ENCODE measurements at places on chromosomes 5 and 9.
A peak's percentile ranks its signal among the peaks of the same experiment; 100 is the strongest.

DNA sequence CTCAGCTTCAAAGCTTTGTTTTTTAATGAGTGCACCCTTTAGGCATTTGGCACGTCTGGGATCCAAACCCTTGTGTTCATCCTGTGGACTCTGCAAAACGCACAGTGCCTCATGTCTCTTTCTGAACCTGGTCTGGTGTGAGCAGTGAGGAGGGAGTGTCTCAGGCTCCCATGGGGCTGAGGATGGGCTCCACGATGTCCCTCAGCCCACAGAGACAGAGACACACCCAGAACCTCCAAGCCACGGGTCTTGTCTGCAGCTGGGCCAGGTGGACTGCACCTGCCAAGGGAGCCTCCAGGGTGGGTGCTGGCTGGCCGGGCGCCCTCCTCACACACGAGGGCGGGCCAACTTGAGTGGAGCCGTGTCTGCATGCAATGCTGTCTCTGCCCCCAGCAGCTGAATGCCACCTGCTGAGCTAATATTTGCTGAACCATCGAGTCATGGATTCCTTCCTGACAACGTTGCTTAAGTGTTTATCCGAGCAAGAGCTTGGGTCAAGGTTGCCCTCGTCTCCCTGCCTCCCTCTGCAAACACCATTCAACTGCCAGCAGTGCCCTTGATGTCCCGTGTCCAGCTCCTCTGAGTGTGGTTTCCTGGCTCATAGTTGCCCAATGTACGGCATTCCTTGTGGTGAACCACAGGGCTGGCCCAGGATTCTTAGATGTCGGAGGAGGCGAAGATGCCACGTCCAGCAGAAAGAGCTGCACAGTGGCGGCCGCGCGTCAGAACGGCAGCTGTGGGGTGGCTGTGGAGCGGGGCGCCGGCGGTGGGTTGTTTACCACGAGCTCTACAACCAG, 31.4 kb upstream of the LPCAT1 start:
- DNase-seq: no peak

- DNase-seq: no peak
Measured at GRCh38 chr5:96873449-96873848, 2.9 kb upstream of the ERAP2 start.

- DNase-seq: no peak
Measured at GRCh38 chr5:101306391-101307137, 403.5 kb upstream of the ST8SIA4 start.

DNA sequence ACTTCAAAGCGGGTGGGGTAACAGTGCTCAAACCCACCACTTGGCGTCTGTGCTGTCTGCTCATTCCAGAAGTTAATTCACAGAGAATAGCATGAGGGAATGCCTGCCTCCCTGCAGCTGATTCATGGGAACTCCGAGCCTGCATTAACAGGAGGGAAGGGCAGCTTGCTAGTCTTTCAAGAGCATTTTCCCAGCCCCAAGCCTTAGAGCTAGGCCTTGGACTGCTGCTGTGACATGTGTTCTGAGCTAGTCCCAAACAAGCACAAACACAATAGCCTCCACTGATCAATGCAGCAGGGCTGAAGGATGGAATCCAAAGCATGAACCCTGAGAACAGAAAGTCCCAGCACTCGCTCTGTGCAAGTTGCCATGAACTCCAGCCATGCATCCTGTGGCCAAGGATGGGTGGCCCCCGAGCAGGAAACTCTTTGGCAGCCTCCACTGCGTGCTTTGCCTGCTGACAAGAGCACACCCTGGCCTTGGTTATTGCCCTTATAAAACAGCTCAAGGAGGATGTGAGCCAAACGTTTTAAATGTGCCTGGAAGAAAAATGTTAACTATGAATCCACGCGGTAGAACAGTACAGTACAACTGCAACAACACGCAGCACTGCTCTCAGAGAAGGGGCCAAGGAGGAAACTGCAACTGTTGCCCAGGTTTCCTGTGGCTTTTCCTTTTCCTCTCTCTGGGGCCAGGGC, 653.1 kb upstream of the KLF4 start:
- no peak for DNase-seq

DNA sequence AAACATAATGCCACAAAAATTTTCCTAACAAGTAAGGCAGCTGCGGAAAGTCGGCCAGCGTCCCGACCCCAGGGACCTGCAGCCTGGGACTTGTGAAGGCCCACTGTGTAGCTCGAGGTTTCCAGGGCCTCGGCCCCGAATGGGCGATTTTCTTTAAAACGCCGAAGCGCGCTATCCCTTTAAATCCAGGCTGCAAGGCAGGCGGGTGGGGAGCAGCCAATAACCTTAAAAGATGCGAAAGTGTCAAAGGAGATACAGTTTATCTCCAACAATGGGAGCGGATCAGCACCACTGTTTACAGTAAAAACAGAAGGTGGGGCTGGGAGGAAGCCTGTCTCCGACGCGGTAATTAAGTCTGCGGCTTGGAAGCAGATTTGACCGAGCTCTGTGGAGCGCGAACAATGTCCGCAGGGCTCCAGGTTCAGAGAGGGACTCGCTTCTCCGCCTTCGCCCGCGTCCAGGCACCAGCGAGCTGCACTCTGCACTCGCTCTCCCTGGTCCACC, 1.7 kb upstream of the ZSWIM6 start:
- DNase-seq: no peak

- DNase-seq: no peak
Measured at GRCh38 chr9:124000784-124001457, 10.6 kb upstream of the LHX2 start.

- no peak for DNase-seq
Measured at GRCh38 chr5:28580616-28581015, 1542.2 kb upstream of the CDH9 start.

GRCh38 chr5:72618708-72619107, 111.5 kb upstream of the ZNF366 start:
- DNase-seq: no peak

GRCh38 chr9:130364619-130365322, 80.0 kb upstream of the ASS1 start:
- DNase-seq: no peak

GRCh38 chr9:86562691-86563090, 208.5 kb upstream of the TUT7 start:
- no peak for DNase-seq

GRCh38 chr5:10490927-10491672, 49.4 kb downstream of the ROPN1L start:
- no peak for DNase-seq

DNA sequence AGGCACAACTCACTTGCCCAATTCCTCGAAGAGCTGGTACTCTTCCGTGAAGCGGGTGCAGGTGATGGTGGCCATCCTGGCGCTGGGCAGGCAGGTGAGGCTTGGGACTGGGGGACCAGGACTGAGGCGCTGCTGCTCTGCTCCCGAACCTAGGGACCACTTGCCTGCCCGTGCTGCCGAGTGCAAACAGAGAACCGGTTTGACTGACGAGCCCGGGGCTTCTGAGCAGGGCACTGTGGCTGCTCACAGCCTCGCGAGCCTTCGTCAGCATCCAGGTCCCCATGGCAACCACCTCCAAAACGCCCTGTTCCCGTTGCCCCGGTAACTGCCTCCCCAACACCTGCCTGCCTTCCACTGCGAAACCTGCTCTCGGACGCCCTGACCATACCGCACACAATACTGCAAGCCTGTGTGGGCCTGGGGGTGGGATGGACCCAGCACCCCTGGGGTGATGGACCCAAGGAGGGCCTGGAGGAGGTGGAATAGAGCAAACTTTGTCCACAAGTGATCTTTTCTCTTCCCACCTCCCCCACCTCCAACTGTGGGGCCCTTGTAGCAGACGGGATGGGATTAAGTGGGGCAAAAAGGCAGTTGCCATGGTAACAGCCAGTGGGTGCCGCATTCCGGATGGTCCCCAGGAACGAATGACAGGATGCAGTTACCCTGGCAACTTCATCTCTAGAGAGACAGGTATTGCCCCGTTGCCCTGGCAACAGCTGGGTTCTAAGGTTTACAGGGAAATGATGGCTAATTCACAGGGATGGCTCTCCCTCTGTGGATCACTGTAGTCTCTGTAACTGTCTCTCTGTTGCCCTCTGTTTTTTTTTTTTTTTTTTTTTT, at the start of gene CAMK2A:
Gene CAMK2A (minus strand): TSS at position 223 of the 840 bp plus-strand sequence. CDS start 148 bp downstream, at position 75.
- DNase-seq: no peak

- no peak for DNase-seq
Measured at GRCh38 chr5:115829913-115830312, 11.5 kb downstream of the ATG12 start.

GRCh38 chr5:142561029-142561428, 124.9 kb downstream of the FGF1 start:
- DNase-seq: no peak

- no peak for DNase-seq
Measured at GRCh38 chr9:91839926-91840465, 110.0 kb downstream of the ROR2 start.

DNA sequence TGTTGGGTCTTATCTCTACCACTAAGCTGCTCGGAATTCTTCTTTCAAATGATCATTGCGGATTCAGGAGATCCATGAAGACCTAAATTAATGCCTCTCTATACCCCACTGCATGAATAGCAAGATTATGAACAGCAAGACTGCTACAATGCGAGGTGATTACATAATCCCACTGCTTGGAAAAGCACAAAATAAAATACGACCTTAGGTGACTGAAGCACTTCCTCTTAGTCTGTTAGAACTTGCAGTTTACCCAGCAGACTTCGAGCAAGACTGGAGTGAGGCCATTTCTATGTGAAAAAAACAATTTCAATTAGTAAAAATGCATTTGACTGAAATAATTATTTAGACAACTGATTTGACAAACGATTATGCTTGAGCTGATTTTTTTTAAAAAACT, 59.8 kb downstream of the SH3RF2 start:
- DNase-seq: no peak

DNA sequence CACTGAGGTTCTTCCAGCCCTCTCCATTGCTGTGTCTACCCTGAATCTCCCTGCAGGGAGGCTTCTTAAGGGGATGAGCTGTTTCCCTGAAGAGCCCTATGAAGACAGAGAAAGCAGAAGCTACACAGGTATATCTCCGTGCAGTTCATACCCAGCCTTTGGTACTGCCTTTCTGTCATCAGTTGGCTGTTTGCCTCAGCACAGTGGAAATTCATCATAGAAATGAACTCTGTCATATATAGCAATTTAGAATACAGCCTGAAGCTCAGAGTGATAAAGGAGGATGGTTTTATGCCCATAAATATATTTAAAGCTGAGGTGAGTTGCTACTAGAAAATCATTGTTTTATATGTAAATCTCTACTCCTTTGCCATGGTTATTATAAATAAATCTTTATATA, 42.6 kb upstream of the KCNN2 start:
- DNase-seq: no peak

DNA sequence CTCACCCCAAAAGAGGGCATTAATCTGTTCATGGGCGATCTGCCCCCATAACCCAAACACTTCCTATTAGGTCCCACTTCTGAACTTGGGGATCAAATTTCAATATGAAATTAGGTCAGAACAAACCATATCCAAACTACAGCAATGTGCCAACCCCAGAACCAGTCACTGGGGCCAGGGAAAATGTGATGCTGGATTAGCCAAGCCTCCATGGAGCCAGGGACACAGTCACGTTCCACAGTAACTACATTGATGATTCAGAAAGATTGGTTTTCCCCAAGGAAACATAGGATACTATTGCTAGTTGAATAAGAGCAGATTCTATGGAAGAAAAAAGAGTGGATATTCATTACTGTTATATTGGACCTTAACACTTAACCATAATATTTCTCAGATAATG, 84.2 kb downstream of the GIN1 start:
- DNase-seq: no peak

DNA sequence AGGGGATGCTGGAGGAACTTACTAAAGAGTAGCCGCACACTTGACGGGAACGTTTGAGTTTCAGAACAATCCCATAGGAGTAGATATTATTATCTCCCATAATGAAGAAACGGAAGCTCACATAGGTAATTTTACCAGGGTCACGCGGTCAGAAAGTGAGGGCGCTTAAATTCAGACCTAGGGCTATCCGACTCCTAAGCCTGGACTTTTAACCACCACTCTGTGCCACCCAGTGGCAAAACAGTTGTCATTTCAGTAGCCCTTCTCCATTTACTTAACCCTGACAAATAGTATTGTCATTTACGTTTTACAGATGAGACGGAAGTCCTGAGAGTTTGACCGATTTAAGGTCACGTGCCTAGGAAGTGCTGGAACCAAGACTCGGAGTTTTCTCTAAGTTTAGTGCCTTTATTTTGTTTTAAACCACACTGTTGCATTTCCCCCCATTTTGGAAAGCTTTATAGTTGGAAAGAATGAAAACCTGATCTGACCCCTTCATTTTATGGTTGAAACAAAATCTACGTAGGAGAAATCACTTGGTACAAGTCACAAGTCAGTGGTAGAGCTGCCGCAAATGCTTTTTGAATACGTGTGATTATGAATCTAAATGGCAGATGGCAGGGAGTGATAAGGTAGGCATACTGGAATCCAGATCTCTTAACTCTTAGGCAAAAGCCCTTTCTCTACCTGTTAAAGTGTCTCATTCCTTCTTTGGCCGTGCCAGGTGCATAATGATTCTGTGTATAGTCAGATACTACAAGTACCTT, 650 bp downstream of the MRRF start:
- peak; percentile 11 for DNase-seq

GRCh38 chr9:109496218-109496617, 1.9 kb downstream of the PTPN3 start:
- DNase-seq: no peak

DNA sequence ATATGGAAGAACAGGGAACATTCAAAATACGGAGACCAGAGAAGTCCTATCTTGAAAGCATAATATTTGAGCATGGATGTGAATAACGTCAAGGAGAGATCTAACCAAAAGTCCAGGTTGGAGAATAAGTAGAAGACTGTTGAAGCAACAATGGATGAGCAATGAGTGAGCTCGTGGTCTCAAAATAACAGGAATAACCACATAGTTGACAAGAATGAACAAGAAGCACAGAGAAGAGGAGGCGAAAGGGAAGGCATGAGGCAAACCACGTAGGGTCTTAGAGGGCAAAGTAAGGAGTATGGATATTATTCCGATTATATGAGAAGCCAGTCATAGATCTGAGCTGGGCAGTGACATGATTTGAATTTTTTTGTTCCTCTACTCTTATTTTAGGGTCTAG, 710.2 kb downstream of the BRINP1 start:
- no peak for DNase-seq

GRCh38 chr9:133881671-133882381, 110.3 kb downstream of the VAV2 start:
- no peak for DNase-seq

DNA sequence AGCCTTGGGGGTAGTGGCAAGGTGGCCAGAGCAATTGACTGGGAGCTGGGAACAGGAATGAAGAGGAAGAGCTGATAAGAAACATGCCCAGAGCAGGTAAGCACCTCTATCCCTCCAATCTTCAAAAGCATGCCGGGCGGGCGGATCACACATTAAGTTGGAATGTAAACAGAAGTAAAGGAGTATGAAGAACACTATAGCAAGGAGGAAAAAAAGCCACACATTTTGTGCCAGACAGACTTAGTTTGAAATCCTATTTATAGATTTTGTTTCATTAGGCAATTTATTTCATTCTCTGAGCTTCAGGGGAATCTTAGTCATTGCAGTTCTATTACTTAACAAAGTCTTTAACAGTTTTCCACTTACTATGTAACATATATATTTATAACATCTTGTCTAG, 173.9 kb upstream of the TNC start:
- no peak for DNase-seq

GRCh38 chr5:1325870-1326531, 18.9 kb downstream of the CLPTM1L start:
- DNase-seq: no peak
